ENCODE measurements at places on chromosomes 3 and 15.
A peak's percentile ranks its signal among the peaks of the same experiment; 100 is the strongest.

DNA sequence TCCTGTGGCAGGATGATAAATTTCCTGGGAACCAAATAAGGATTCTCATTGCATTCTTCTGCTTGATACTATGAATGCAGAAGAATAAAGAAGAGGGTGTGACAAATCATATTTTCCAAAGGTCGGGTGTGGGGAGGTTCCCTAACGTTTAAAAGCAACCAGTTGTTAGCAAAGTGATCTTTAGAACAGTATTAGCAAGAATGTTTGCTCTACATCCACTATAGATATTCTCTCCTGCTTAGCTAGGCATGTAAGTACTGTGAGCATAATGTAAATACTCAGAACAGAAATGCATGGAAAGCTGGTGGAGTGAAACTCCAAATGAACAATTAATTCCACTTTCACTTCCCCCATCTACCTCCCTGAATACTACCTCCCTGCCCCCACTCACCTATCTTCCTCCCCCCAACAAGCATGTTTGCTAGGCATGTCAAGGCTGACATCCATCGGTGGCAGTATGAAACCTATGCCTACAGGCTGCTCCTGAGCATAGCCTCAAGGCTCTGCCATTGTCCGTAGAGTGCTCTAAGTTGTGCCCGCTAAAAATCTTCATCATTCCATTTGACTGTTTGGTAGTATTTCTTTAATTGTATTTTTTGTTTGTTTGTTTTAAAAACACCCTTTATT is 329.7 kb downstream of the TIGIT start:
- DNase-seq = no peak

- DNase-seq = no peak
Observed at GRCh38 chr3:64908251-64908685, 220.5 kb upstream of the ADAMTS9 start.

GRCh38 chr3:32569540-32570420 is 878 bp downstream of the DYNC1LI1 start:
- no peak for DNase-seq

DNA sequence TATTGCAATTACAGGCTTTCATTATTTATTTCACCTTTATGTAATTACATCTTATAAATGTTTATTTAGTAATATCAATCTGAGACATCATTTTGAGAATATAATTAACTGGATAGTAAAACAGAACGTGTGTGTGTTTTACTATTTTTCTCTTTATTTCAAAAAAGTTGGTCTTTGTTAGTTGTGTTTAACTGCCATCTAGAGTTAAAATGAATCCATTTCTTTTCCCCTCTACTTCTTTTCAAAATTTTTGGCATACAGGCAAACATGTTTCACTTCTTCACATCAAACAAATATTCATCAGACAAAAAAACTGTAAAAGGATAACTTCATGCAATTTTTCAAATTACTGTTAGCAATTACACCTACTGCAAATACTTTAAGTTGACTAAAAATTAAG is 61.1 kb downstream of the FEZF2 start:
- no peak for DNase-seq

GRCh38 chr15:66232267-66232625 is 21.3 kb downstream of the MEGF11 start:
- DNase-seq = no peak

- no peak for DNase-seq
Observed at GRCh38 chr3:175741951-175742350, 882.8 kb downstream of the NAALADL2 start.

DNA sequence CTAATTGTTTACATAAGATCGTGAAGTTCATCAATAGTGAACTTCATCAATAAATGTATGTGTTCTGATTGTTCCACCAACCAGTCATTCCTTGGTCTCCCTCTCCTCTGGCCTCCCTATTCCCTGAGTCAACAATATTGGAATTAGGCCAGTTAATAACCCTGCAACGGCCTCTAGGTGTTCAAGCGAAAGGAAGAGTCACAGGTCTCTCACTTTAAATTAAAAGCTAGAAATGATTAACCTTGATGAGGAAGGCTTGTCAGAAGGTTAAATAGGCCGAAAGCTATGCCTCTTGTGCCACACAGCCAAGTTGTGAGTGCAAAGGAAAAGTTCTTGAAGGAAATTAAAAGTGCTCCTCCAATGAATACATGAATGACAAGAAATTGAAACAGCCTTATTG is 89.4 kb upstream of the ACKR4 start:
- no peak for DNase-seq

DNA sequence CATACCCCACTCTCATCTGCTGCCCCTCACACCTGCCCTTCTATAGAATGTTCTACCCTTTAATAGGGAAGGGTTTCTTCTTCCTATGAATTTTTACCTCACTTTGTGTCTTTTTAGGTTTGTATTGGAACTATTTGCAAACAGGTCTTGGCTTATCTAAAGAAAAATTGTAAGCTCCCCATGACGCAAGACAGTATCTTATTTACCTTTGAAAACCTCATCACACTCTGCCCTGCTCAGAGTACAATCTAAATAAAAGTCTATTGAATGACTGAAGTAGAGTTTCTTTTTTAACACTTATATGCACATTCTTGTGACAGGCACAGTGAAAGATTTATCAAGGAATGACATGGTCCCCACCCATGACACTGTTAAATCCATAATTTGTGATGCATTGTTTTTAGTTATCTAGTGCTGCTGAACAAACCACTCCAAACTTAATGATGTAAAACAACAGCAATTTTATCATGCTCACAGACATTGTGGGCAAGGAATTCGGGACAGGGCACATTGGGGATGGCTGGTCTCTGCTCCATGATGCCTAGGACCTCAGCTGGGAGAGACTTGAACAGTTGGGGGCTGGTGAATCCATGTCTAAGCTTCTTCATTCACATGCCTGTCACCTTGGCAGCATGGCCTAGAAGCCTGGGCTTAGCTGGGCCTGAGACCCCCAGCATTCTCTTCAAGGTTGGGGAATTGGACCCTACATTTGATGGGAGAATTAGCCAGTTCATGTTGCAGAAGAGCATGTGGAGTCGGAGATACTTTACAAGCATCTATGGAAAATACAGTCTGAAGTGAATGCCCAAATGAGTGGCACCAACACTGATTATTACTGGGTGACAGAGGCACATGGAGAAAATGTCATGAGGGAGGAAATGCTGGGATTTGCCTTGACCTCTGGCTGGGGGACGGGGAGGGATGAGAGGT is 252.2 kb upstream of the CTDSPL start:
- no peak for DNase-seq

- no peak for DNase-seq
Observed at GRCh38 chr15:28881170-28881569, 4.6 kb upstream of the APBA2 start.

DNA sequence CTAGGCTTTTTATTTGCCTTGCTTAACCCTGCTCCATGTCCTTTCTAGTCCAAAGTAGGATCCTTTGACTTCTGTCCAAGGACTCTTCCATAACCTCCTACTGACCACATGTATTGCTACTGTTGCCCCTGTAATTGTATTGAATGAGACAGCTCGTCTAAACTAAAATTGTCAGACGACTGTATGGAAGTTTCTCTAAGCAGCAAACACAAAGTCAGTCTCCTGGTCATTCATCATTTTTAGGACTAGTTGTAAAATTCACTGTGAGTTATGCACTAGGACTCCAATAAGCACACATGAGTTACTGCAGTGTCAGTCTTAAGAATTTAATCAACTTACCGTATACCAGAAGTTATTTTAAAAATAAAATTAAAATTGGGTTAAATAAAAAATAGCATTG is 32.8 kb downstream of the SLTM start:
- DNase-seq = no peak

DNA sequence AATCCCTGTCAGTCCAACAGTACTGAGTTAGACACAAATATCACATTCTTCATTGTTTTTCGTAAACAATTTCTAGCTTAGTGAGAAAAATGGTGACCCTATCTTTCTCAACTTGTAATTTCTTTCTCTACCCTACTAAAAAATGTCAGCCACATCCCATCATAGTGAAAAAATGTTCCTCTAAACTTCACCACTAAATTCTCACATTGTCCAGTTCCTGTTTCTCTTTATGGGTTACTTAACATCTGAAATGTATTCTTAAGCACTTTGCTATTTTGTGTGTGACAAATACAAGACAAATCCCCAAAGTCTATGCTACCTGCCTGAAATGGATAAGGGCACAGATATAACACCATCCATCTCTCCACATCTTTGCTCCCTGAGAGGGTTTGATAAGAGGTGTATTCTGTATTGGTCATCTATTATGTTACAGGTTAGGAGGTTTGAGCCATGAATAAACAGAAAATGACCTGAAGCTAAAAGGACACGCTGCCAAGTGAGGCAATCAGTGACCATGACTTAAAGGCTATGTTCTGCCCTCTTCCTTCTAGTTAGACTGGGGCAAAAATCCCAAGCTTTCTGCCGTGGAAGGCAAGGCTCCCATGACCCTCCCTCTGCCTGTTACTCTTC is 118.2 kb downstream of the GADL1 start:
- DNase-seq = no peak

DNA sequence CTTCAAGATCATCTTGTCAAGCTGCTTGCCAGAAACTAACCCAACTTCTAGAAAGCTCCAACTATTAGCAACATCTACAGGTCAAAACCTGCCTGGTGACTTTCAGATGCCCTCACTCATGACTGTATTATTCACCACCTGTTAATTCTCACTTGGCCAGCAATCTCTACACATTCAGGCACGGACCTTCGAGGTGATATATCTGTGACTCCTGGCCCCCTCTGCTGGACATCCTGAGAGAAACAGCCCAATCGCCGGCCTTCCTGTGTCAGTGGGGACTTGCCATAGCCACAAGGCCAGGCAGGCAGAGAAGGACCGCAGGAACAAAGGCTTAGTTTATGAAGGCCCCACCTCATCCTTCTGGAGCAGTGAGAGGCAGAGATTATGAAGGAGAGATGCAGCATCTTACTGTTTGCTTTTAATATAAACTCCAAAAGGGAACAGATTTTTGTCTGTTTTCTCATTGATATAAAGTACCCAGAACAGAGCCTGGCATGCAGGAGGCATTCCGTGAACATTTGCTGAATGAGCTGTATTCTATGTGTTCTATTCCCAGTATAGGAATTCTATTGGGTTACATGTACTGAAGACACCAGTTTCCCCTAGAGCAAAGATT is 24.4 kb upstream of the OCA2 start:
- DNase-seq = peak; percentile 26

GRCh38 chr3:57956119-57956832 is 51.9 kb upstream of the FLNB start:
- no peak for DNase-seq
